ENCODE measurements at places on chromosomes 5 and 9.

GRCh38 chr9:128696923-128697707 lies 5.2 kb upstream of the PKN3 start:
- DNase-seq, result no peak

DNA sequence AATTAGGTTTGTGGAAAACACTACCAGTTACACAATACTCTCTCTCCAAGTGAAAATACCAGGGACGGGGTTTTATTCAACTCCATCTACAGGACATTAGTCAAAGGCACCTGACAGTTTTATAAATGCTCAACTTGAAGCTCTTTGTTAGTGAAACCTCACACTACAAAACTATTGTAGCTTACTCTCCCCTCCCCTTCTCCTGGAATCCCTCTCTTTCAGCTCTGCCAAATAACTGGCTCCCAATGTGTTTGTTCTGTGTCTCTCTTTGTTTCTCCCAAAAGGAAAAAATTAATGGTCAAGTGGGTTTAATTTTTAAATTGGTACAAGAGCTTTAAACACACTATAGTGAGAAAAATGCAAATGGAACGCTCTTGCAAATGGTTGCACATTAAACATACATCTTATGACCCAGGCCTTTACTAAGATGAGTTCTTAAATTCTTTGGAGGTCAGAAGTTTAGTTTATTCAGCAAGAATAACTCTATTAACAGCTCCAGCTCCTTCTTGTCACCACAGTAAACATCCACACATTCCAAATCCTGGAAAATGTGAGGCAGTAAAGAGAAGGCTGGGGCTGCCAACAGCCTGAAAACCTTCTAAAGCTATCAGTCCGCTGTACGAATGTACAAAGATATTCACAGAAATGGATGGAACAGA lies 48.4 kb downstream of the ZNF608 start:
- DNase-seq, result no peak

DNA sequence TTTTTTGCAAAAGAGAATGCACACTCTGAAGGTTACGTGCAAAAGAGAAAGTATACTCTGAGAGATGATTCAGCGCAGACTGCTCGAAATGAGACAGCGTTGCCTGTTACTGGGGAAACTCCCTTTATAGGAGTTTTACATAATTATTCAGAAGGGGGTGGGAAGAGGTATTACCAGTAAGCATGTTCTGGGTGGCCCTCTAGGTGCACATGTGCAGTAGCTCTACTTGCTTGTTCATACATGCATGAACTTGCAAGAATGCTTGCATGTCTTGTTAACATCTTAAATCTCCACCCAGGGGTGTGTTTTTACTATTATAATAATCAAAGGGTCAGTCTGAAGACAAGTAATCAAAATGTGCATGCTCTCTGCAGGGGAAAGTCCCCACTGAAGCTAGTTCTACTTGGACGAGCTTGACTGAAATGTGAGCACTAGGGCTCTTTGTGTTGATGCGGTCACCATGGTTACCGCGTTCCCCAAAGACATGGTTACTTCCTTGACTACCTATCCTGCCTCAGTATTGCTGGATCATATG lies 75.5 kb downstream of the SGCD start:
- no peak for DNase-seq

- DNase-seq, result no peak
Measured at GRCh38 chr9:35760651-35761050, 6.6 kb upstream of the MSMP start.

DNA sequence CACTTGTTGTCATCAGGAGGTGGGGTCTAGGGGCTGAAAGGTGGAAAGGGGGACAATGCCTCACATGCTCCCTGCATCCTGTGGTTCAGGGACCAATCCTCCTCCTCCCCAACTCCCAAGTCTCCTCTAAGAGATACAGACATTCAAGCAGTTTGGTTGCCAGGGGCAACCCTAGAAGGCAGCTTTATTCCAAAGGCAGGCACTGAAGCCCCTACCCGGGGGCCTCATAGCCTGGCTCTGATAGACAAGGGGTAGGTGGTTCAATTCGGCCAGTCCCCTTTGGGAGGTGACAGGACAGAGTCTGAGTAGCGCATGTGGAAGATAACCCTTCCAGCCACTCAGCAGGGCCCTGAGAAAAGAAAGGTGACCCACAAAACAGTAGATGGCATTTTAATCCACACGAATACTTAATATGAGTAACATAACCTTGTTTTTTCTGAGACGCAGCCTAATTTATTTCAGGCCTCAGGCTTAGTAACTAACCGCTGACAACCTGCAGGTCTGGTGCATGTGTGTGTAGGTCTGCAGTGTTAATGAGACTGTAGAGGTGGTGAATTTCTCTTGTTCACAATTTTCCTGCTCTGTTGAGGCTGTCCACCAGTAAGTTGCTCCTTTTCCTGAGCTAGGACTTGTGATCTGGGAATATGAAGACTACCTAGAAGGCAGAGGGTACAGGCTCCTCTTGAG lies 31.3 kb upstream of the HSPA9 start:
- DNase-seq, result no peak

GRCh38 chr5:157917899-157918809 lies 59.2 kb upstream of the CLINT1 start:
- DNase-seq, result peak; percentile 33

GRCh38 chr5:35484241-35484640 lies 133.4 kb upstream of the SPEF2 start:
- DNase-seq, result no peak

DNA sequence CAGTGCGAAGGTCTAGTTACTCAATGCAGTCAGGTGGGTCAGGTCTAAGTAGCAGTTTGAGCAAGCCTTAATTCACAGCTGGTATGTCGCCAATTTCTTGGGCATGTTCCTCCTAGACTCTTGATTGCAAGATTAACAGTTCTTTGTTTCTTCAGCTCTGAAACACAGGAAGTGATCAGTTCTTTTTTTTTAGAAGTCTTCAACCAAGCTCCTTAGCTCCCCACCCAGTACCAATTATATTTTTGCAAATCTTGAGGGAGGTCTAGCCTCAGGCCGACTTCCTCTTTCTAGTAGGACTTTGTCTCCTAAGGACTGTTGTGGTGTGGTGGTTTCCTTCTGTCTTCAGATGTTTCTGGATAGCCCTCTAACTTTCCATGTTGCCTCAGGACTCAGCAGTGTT lies 2054.2 kb downstream of the MAT2B start:
- DNase-seq, result no peak

GRCh38 chr5:60809891-60810425 lies 34.1 kb downstream of the ELOVL7 start:
- DNase-seq, result no peak

DNA sequence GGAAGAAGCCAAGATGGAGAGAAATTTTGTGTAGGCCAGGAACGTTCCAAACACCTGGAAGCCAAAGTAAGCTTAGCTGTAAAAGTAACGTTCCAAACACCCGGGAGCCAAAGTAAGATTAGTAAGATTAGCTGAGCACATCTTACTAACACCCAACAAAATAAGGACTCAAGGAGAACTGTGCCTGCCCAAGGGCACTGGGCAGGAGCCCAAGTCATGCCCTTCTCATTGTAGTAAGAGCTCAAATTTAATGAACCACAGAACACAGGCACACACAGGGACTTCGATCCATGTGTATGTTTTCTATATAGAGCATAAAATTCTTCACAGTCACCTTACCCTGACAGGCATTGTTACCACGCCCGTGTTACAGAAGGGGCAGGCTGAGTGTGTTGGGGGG lies 36.1 kb upstream of the NXNL2 start:
- DNase-seq, result no peak

GRCh38 chr9:116998305-116998704 lies 311.2 kb downstream of the TRIM32 start:
- no peak for DNase-seq

DNA sequence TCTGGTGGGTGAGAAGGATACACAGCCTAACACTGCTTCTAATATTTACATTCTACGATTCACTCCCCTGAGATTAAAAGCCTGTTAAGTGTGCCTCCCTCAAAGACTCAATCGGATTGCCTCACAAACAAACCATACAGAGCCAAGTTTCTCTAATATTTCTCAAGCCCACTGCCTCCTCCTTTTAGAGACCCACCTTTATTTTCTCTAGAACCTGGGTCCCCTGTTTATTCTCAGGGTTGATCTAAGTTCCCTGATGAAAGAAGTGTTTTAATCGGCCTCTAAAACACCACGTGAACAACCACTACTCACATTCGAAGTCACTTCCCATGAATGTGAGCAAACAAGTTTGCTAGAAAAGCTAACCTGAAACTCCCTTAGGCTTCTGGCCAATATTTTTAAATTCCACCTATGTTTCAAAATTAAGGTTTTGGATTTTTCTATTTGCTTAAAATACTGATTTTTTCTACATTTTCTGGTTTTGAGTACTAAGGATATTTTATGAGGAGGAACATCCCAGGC lies 76.5 kb downstream of the GLIS3 start:
- DNase-seq, result no peak

DNA sequence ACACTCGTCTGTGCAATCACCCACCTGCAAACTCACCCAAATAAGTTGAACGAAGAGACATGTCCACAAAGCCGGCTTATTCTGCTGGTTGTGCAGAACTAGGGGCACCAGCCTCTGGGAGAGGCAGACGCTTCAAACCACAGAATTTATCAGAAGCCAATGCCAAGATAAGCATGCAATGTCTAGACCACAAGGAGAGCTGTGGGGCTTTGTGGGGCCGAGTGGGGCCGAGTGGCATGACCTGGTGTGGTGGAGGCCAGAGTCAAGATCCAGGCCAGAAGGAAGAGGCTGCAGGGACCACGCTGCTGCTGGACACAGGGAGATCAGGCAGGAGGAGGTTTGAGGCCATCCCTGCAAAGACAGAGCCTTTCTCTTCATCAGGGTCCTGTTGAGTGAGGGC lies 259.0 kb downstream of the IRX2 start:
- no peak for DNase-seq

DNA sequence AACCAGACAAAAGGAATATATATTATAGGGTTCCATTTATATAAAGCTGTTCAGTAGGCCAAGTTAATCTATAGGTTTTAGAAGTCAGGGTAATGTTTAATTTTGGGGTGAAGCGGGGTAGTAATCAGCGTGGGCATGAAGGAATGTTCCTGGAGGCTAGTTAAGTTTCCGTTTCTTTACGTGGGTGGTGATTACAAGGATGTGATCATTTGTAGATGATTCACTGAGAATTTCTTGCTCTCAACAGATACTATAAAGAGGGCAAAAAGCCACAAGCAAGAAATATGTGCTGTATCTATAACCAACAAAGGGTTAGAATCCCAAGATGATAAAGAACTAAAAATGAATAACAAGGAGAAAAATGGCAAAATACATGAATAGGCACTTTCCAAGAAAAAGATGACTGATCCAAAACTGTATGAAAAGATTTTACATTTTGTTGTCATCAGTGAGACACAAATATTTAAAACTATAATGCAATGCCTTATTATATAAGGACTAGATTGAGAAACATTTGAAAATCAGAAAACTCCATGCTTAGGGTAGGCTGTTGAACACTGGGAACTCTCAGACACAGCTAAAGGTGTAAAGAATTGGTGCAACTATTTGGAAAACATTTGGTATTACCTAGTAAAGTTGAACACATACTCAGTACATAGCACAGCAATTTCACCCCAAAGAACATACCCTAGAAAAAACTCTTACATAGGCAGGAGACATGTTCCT lies 224.3 kb upstream of the S1PR3 start:
- no peak for DNase-seq

GRCh38 chr9:133730994-133731715 lies 7.0 kb downstream of the SARDH start:
- DNase-seq, result no peak

GRCh38 chr5:113199122-113199905 lies 222.7 kb downstream of the DCP2 start:
- DNase-seq, result peak; percentile 11

GRCh38 chr5:138961221-138961620 lies 86.1 kb upstream of the LRRTM2 start:
- no peak for DNase-seq

DNA sequence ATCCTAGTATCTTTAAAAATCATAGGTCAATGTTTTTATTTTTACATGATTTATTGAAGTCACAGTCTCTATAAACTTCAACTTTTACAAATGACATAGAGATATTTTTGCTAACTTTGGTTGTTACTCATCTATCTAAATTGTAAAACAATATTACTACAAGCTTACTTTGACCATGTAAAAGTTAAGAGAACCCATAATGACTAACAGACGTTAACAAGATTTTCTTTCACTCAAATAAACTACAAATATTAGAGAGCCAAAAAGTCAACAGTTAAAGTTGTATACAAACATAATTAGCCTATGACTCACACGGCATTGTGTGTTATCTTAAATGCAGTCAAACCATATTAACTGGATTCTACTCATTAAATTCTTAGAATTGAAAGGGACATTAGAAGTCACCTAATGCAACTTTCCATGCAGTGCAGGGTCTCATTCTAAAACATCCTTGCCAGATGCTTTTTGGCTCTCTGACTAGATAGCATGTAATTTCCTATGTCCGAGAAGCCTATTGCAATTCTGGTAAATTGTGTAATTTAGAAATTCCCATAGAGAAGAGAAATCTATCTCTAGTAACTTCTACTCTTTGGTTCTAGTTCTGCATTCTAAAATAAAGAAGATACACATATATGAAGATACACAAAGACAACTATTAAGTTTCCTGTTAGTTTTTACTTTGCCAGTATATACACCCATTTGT lies 42.2 kb upstream of the UGT3A2 start:
- no peak for DNase-seq

GRCh38 chr5:85000671-85001070 lies 616.0 kb upstream of the EDIL3 start:
- DNase-seq, result no peak

- DNase-seq, result no peak
Measured at GRCh38 chr5:14417792-14418765, 163.5 kb upstream of the OTULINL start.

DNA sequence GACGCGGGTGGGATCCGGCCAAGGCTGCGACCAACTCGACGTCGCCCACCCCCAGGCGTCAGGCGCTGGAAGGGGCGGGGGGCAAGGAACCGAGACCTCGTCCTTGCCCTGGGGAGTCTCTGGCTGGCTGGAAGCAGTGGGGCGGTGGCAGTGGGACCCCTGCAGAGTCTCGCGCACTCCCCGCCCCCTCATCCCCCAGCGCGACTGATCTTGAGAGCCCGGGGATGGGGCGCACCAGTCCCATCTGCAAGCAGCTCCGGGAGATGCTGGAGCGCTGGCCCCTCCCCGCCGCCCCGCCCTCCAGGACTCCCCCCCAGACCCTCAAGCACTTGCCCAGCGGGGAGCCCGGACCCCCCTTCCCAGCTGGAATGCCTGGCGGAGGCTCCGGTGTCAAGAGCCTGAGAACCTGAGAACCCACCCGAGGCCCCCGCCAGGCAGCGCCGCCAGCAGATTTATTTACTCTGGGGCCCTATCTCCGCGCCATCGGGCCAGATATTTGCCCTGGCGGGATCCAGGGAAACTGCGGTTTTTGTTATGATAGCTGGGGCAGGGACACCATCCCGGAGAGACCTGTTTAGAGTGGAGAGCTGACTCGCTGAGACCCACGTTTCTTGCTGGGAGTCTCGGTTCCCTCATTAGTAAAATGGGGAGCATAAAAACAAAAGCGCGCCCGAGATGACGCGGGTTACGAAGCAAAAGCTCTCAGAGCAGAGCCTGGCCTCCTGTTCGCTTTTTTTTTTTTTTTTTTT lies 1.2 kb downstream of the PRRT1B start:
- no peak for DNase-seq

- no peak for DNase-seq
Measured at GRCh38 chr9:77514886-77515711, 133.0 kb downstream of the GNA14 start.

- no peak for DNase-seq
Measured at GRCh38 chr5:67434466-67434865, 237.9 kb upstream of the CD180 start.

Data from GOT3 (cell line).